ENCODE measurements at places on chromosomes 3 and 15. TPM values are rescaled to one million over a fixed set of nuclear protein-coding genes. Genes with fewer than 3 reads are reported as not detected.

DNA sequence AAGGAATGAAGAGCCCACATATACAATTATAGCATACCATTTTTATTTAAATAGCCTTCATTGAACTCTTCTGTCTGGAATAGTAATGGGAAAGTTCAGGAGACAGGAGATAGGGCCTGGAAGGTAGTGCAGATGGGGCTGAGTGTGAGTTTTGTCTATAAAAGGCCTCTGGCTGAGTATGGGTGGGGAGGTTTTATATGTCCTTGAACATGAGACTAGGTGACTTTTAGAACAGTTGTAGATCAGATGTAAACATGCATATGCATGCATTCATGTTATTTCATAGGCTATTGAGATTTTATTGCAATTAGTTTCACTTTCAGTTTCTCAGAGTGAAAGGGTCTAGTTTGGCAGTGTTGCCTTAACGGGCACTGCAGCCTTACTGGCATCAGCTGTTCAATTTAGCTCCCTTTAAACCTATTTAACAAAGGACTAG is 27.1 kb downstream of the CGGBP1 start:
- DNase-seq = peak; percentile 67

GRCh38 chr3:148600902-148601765 is 96.6 kb upstream of the AGTR1 start:
- no peak for DNase-seq

- DNase-seq = no peak
Measured at GRCh38 chr15:89770041-89770440, 6.1 kb upstream of the MESP2 start.

DNA sequence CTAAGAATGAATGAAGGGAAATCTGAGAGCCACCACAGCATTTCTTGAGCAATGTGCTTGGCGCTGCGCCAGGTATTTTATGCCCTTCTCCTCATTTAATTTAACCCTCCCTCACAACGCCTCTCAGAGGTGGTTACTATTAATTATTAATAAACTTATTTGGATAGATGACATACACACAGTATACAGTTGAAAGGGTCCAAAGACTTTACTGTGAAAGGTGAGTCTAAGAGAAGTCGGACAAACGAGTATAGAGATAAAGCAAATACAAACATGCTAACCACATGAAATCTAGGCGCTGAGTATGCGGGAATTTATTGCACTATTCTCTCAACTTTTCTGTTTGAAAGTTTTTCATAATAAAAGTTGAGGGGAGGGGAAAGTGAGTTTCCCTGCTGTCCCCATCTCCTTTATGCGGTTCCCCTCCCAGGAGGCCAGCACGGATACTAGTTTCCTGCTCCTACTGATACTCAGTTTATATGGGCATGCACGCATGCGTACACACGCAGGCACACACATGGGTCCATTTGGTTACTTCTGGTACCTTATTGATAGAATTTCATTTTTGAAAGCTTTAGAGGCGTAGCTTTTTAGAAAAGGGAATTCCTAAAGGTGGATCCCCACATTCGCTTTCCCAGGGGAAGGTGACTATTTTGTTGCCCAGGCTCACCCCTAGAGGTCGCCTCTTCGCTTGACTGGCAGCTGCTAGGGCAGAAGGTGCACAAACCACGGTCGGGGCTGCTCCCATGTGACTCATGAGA is 28.5 kb upstream of the KCTD6 start:
- DNase-seq = peak; percentile 67

DNA sequence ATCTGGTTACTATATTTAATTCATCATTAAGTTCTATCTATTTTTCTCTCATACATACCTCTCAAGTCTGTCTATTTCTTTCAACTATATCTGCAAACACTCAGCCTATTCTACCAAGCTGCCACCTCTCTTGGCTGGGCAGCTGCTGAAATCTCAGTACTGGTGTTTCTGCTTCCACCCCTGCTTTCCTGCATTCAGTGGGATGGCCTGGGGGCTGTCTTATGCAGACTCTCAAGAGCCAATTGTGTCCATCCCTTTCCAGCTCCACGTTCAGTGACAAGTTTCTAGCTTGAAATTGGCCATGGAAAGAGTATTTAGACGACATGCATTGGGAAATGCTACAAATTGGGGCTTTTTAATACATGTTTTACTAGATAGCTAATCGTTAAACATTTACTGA is 378.4 kb upstream of the DPPA4 start:
- DNase-seq = no peak

DNA sequence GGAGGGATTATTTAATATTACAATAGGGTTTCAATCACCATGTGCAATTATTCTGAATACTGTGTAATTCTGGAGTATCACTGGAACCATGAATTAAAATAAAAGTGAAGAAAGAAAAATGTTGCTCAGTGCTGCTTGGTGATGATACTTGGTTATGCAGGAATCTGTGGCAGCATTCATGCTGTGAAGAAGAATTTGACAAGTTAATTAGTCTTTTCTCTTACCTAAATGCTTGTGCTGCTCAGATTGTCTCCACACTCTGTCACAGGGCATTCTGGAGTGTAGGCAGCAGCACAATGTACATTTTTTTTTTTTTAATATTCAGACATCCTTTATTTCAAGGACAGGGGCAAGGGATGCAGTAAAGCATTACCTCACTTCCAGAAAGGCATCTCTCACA is 749.3 kb upstream of the CADM2 start:
- DNase-seq = no peak

DNA sequence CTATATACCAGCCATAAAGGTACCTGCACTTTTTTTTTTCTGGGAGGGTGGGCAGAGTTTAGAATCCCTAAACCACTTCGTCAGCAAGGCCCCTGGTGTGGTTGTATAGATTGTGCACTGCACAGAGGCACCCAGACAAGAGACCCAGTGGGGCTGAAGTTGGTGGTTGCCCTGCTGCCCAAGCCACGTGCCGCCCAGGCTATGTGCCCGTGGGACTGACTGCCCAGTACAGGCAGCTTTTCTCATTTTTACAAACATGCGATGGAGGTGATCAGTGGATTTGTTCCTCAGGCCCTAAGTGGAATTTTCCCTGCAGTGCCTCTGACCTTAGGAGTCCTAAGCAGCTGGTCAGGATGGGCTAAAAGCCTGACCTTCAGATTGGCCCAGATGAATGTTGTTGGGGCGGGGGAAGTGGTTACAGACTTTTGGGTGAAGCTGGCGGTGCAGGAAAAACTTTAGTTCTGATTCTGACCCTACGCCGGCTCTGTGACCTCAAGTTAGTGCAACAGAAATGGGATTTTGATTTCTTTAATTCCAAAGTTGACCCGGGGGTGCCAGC is 34.9 kb upstream of the LIMD1 start:
- no peak for DNase-seq

DNA sequence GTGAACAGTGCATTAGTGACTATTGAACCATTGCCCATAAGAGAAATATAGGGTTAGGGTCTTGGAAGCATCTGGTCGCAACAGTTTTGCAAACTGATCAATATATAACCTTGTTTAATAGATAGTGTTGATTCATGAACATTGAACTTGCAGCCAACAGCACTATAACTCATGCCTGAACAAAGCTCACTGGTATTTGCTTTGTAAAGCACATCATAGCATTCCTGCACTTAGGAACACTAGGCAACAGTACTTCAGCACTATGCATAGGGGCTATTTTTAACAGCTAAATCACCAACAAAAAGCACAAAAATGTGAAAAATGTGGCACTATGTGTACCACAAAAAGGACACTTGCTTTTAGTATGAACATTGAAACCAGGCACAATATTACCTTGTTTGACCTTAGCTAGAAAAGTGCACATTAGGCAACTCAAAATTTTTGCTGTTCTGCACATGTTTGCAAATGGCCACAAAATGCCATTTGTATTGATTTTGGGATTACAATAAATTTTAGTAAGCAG is 68.0 kb downstream of the OXNAD1 start:
- DNase-seq = no peak

DNA sequence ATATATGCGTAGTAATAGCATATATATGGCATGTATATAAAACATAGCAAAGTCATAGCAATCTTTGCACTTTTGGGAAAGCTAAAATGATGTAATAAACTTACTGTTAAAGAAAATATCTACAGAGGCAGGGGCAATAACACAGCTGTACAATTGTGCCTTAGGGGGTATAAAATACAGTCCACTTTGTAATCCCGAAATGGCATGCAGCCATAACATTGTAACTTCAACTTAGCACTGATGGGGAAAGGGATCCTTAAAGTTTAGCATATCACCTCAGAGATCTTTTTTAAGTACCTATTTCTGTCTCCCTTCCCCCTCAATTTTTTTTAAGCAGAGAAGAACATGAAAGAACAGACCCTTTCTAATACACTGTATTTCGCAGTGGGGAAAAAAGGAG is 40.8 kb downstream of the PLD1 start:
- DNase-seq = no peak

- no peak for DNase-seq
Measured at GRCh38 chr3:151891721-151892120, 18.3 kb downstream of the SUCNR1 start.

DNA sequence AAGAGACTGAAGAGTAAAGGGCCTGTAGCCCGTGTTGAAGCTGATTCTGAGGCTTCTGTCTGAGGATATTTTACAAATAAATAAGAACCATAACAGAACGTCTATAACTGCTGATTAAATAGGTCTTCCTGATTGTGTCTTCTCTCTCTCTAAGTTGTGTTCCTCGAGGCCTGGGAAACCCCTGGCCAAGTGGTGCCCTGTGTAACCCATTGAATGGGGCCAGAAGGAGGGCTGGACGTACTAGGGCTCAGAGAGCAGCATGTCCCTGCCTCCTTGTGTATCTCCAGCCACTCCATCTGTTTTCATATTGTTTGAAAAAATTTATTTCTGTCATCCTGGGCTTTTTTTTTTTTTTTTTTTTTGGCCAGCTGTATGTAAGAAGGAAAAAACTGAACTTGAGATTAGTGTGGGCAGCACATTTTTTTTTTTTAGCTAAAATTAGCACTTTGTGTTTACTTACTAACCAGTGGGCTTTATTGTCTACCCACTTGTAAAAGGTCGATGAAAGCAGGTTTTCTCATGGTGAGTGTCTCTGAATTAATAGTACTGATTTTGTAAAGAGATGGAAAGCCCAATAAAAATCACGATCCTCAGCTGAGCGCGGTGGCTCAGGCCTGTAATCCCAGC is 10.7 kb downstream of the DHX30 start:
- no peak for DNase-seq

DNA sequence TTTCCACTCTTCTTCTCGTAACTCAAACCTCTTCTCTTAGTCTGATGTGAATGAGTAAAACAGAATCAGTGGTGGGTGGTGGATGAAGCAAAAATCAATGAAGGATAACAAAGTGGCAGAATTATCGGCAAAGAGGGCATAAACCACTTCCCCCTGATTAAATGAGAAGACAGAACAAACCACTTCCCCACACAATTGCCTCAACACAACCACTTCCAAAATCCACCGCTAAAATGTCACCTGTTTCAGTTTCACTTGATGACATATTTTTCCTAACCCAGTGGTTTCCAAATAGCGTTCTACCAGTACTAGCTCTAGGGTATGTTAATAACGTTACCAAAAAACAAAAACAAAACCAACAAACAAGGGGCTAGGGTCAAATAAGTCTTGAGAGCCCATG is 478.7 kb upstream of the WNT5A start:
- no peak for DNase-seq

DNA sequence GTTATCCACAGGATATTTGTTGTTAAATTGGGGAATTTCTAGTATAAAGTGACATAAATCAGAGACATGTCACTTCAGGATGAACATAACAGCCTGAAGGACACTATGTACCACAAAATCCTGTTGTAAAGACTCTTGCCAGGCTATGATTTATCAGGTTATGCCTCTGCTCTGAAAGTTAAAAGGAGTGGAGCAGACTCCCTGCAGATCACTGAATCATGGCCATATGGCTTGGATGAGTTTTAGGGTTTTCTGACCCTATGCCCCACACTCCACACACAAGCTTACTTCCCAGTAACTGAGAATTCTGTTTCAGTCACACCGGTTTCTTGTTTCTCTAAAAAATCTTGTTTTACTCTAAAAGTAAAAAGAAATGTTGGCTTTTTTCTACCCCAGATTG is 869.4 kb downstream of the NAALADL2 start:
- DNase-seq = no peak

GRCh38 chr15:40847223-40847961 is 3.5 kb downstream of the SPINT1 start:
- peak; percentile 61 for DNase-seq

DNA sequence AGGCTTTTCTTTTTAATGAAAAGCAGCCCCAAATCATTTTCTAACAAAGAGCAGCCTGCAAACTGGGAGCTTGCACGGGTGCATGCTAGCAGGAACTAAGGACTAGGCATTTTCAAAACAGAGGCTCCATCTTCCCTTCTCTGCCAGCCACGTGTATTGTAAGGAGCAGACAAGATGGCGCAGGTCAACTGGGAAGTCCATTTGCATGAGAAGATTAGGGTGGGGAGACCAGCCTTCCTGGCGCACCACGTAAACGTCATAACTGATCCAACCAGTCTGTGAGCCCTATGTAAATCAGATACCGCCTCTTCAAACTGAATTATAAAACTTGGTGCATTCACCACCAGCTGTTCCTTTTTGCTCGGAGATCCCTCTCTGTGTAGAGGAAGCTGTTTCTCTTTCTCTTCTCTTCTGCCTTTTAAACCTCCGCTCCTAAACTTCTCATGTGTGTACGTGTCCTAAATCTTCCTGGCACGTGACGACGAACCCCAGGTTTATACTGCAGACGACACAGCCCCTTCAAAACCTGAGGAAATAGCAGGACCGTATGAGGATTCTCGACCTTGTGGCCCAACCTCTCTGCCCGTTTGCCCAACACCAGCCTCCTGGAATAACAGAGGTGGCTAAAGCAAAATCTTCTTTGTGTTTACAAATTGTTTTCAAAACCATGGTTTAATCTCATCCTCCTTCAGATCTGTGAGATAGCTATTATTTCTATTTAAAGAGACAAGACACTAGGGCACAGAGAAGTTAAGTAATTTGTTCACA is 26.4 kb upstream of the SLC30A4 start:
- no peak for DNase-seq

GRCh38 chr3:120561251-120562045 is 34.7 kb upstream of the NDUFB4 start:
- DNase-seq = peak; percentile 78

DNA sequence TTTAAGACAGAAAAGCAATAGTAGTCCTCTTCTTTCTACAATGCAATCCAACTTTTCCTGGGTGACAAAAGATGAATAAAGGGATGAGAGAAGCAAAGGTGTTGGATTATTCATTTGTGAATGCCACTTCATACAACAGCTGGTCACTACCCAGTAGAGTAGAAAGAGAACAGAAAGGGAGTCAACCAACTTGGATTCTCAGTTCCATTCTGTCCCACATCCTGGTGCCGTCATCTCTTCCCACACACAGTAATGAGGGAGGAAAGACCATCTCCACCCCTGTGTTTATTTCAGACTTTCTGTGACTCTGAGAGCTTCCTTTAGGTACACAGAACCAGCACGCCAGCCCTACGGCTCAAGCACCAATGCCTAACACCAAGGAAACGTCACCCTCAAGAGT is 71.0 kb downstream of the FOXP1 start:
- DNase-seq = no peak

RAB6B gene
- polyA plus RNA-seq = not detected

ADAMTS9 gene
- polyA plus RNA-seq = not detected

ATP1B3 gene
- polyA plus RNA-seq = 45.0 TPM

GOLGA6L10 gene
- polyA plus RNA-seq = 0.73 TPM

HRG gene
- polyA plus RNA-seq = not detected

SERINC4 gene
- polyA plus RNA-seq = not detected

CNBP gene
- 192 TPM for polyA plus RNA-seq

GOLGA6L7 gene
- not detected for polyA plus RNA-seq

ATP2B2 gene
- polyA plus RNA-seq = not detected

FAM3D gene
- polyA plus RNA-seq = not detected
